Osteoblast (primary cell): ENCODE measurements at places on chromosomes 4 and X. TPM values are rescaled to one million over a fixed set of nuclear protein-coding genes. Genes with fewer than 3 reads are reported as not detected.

The ANXA3 gene
- total RNA-seq, result 2.1 and 2.9 TPM in 2 replicates

GRCh38 chrX:47489507-47490275 is 6.7 kb upstream of the ZNF41 start:
- H3K27me3 ChIP-seq, result no peaks in the 10 kb centered on the region
- no peak overlapping the region for H3K27ac ChIP-seq
- H3K36me3 ChIP-seq, result no peaks in the 10 kb centered on the region
- no peak overlapping the region for H3K4me3 ChIP-seq
- no peak for DNase-seq

DNA sequence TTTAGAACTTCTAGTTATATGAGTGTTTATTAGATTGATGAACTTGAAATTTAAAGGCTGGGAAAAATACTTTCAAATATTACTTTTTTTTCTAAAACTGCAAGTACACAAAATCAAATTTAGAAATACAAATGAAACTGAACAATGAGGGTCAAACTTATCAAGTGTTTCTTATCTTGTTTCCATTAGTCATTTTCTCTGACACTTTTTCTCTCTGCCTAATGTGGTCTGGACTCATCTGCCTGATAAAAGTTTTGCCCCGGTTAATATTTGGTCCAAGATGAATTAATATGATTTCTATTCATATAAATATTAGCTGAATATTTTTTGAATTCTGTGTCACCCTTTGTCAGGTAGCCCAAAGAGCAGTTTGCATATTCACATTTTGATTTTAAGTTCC is 8.7 kb upstream of the HPGDS start:
- H3K4me1 ChIP-seq, result no peaks in the 10 kb centered on the region
- H3K27me3 ChIP-seq, result peaks cover 3% of the 10 kb centered on the region
- H3K4me3 ChIP-seq, result no peak overlapping the region

The TCEAL6 gene
- total RNA-seq, result not detected in 2 replicates

DNA sequence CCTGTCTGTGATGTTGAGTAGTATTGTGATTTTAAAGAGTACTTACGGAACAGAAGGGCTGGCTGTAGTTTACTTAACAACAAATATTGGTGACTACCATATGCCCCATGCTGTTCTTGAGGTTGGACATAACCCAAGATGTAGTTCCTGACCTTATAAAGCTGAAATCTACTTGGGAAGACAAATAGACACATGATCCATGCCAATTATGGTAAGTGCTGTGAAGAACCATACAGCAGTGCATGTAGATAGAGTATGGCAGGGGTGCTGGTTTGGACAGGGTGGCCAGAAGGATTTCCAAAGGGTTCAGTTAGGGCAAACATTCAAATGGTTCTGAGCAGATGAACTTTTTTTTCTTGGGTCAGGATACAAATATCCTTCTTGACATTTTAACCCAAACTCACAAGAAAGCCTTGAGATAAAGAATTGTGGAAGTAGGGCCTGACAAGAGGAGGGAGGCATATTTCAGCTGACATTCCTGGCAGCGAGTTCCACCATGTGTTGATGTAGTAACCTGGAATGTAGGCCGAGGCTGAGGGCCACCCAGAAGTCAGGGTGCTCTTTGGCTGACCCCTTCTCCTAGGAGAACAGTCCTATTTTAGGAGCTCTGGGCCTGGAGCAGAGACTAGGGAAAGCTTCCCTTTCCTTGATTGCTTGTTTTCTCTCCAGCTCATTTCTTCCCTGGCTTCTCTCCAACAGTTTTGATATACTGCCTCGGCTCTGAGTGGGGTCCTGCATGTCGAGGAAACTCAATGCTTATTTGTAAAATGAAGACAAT is 74.2 kb downstream of the FREM3 start:
- no peak overlapping the region for H3K4me3 ChIP-seq
- H3K4me1 ChIP-seq, result no peaks in the 10 kb centered on the region
- no peak overlapping the region for H3K27ac ChIP-seq
- DNase-seq, result no peak
- H3K36me3 ChIP-seq, result no peaks in the 10 kb centered on the region
